Effector memory CD4-positive, alpha-beta T cell (primary cell): ENCODE measurements at places on chromosomes 16 and 17.

DNA sequence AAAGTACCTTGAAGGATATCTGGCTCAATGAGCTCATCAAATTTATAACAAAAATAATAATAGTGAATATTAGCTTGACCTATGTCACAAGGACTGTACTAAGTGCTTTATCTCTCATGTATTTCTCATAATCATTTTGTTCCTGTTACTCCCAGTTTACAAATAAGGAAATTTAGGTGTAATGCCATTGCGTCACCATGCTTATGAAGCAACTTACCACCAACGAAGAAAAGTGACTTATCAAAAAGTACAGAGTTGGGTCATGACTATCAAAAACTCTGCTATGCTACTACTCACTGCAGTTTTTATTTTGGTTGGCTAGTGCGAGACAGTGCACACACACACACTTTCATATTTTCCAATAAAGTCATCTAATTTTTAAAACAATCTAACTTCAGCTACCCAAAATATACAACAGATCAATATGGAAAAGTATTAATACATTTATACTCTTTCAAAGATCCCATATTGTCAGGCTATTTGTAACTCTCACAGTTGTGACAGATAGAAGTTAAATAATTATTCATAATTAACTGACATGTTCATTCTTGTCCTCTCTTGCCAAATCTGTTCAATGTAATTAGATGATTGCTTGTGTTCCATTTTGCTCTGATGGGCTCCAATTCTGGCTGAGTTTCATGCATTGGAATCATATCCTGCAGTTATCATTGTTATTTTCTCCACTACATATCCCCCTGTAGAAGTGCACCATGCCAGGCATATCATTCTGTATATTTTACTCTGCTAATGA is 119.4 kb downstream of the KCNJ2 start:
- DNase-seq, result no peak

DNA sequence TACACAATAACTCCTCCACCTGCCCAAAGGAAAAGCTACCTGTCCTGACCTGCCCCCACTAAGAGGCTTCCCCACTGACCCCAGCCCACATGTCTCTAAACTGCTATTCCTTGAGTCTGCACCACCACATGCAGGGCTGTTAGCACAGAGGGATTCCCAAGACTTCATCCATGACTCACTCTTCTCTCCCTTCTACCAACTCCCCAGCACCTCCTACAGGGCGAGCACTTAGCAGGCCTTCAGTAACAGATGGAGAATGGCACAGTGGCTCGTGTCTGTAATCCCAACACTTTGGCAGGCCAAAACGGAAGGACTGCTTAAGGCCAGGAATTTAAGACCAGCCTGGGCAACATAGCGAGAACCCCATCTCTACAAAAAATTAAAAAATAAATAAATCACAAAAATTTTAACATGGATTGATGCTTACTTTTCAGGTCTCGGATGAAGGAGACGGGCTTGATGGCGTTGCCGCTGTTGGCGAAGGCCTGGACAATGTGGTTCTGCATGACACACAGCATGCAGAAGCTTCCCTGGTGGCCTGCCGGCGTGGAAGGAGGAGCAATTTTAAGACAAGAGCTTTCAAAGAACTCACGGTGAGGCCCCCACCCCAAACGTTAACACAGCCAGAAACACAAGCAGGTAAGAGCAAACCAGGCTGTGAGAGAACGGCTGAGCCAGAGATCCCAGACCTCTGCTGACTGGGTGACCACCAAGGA is 12.0 kb downstream of the USP36 start:
- no peak for DNase-seq

DNA sequence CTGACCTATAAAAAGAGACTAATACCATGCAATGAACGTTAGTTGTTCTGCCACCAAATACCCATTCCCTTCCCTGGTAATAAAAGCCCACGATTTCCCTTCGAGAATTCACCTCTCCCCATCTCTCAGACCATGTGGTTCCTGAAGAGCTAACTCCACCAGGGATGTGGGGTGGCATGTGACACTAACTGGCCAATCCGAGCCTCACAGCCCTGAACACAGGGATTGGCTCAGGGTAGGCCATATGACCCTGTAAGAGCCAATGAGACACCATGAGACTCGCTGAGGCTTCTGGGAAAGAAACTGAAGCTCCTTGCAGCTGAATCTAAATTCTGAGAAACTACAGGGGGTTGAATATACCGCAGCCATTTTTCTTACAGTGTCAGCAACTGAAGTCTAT is 21.1 kb downstream of the HELZ start:
- no peak for DNase-seq

- DNase-seq, result no peak
Observed at GRCh38 chr17:32497431-32498205, 10.8 kb downstream of the CDK5R1 start.

GRCh38 chr17:19454074-19454473 is 43.0 kb downstream of the RNF112 start:
- DNase-seq, result no peak

DNA sequence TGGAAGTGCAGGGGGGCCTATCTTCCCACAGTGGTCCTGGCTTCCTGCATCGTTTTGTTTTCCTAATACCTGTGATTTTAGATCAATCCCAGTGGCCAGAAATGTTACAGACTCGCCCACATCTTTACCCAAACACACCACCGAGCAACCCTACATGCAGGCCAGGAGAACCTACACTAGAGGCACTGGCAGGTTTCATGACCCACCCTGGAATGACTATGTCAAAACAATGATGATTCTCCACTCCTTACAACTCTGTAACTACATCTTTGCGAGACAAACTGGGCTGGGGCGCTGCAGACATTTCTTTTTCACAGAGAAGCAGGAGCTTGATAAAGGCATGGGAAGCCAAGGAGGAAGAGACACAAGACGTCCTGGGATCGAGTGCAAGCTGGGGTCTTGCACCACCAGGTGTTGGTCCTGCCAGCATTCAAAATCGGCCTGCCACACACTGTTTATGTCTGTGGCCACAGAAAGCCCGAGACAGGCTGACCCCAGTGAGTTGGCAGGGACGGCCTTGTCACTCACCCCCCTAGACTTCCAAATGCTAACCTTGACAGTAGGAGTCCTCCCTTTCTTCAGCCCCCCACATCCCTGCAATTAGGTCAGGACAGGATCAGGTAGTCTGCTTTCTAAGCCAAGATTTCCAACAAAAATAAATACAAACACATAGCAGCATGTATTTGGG is 32.5 kb downstream of the UBE2O start:
- no peak for DNase-seq

- DNase-seq, result no peak
Observed at GRCh38 chr17:49996121-49996494, 1.1 kb upstream of the DLX3 start.

DNA sequence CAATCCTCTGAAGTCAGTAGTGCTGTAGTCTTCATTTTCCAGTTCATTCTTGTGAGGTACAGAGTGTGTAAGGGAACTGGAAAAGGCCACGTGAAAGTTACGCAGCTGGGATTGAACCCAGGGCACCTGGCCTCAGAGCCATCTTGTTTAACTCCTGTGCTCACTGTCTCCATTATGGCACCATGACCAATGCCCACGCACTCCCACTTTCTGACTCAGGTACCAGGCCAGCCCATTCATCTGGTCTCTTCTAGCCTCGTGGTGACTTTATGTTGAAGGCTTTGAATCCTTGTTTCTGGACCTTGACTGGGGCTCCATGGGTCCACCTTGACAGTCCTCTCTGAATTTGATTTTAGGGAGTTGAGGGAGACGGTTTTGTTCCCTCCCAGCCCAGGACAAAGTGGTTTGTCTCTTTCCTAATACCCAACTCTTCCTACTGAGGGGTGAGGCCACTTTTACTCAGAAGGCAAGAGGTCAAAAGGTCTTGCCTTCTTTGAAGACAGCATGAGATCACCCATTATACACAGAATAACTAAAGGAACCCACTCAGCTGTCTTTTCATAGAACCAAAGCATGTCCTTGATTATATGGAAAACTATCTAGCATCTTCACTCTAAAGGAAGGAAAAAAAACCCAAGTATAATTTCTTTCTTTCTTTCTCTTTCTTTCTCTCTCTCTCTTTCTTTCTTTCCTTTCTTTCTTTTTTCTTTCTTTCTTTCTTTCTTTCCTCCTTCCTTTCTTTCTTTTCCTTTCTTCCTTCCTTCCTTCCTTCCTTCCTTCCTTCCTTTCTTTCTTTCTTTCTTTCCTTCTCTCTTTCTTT is 50.0 kb downstream of the OTOA start:
- DNase-seq, result no peak

DNA sequence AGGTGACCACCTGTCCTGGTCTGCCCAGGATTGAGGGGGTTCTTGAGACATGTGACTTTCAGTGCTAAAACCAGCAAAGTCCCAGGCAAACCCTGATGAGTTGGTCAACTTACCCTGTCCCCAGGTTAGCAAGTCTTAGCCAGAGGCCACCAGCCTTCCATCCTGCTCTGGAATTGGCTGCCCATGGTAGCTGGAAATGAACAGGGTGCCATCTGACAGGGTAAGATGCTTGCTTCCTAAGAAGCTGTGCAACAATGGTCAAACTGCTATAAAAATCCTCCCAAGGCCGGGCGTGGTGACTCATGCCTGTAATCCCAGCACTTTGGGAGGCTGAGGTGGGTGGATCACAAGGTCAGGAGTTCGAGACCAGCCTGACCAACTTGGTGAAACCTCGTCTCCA is 22.8 kb upstream of the MTMR4 start:
- DNase-seq, result no peak

DNA sequence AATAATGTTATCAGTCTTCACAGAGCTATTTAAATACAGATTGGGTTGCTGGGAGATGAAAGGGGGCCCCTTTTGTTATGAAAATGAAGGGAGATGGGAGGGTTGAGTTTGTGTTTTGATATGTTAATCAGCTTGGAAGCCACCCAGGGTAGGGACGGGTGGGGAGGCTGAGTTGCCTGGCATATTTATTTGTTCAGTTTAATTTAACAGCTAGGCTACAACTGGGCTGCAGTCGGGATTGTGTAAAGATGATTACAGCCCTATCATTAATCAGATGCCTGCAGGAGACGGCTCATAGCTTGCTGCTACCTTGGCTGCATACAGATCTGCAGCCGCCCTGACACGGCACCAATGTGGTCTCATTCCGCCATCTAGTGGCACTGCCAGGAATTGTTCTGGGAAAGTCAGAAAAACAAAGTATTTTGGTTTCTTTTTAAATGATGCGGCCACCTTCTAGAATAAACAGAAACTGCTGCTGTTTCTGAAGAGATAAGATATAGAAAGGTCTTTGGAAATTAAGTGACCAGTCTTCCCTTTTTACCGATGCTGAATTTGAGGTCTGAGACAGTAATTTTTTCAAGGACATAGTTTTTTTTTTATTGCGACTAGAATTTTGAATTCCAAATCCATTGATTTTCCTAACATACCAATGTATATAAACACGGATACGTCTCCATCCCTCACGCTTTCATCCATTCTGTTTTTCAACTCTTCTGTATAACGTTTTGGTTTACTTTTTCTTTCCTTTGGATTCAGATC is 458.0 kb upstream of the ASIC2 start:
- DNase-seq, result peak; percentile 24

DNA sequence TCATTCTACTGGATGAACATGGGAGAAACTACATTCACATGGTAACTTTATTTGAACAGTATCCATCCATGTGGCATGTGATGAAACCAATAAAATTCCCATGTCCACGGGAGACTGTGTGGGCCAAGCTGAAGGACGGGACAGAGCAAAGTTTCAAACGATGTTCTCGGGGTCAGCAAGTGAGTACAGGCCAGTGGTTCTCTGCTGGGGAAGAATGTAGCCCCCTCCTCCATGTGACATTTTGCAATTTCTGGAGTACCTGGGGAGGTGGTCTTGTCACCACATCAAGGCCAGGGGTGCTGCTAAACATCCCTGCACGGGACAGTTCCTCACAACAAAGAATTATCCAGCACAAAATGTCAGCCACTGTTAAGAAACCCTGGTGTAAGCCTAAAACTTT is 7.4 kb upstream of the TANGO6 start:
- DNase-seq, result no peak
